ENCODE measurements at places on chromosomes 4 and X. TPM values are rescaled to one million over a fixed set of nuclear protein-coding genes. Genes with fewer than 3 reads are reported as not detected.

CACNA1F gene
- total RNA-seq = 3.4 TPM

MAGEC2 gene
- not detected for total RNA-seq

MAB21L2 gene
- total RNA-seq = not detected

ARX gene
- not detected for total RNA-seq

FAM133A gene
- not detected for total RNA-seq

MAGIX gene
- total RNA-seq = 0.93 TPM

GPC4 gene
- not detected for total RNA-seq

PNMA5 gene
- not detected for total RNA-seq

FRAS1 gene
- total RNA-seq = 0.10 TPM

SMIM43 gene
- not detected for total RNA-seq

CXCL1 gene
- not detected for total RNA-seq

RTL3 gene
- total RNA-seq = not detected
